ENCODE measurements at places on chromosomes 13 and 19. TPM values are rescaled to one million over a fixed set of nuclear protein-coding genes. Genes with fewer than 3 reads are reported as not detected.

- DNase-seq: no peak
These were observed 18.4 kb downstream of the CABP5 start for GRCh38 chr19:48025480-48025879.

DNA sequence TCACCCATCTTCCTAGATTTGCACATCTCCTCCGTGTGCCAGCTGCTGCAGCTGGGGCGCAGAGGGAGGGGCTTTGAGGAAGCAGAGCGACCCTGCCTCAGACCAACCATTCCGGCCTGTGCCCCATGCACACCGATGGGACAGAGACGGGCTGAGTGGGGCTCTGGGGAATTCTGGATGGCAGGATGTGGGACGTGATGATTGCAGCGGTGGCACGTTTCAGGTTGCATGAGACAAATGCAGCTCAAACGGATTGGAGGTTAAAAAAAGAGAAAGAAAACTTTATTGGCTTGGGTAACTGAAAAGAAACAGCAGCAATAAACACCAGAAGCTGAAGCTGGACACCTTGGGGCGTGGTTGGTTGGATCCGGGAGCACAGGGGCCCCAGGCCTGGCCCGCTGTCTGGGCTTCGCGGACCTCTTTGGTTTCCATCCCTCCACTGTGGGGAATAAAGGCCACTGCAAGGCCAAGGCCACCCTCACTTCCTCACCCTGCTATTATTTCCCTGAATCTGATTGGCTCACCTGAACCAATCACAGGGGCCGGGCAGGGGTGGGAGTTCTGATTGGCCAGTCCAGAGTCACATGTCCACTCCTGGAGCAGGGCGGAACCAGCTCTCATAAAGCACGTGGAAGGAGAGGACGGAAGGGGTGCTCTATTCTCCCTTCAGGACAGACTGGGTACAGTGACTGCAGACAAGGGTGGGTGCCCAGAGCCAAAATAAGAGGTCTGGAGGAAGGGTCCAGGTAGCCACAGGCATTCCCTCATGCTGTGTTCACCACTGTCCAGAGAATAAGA is 6.1 kb upstream of the ZNF787 start:
- no peak for DNase-seq

The ZNF132 gene
- total RNA-seq: 3.5 TPM

The PLEKHG2 gene
- 43.9 TPM for total RNA-seq

- DNase-seq: no peak
These were observed 1.7 kb upstream of the ANKRD10 start for GRCh38 chr13:110916301-110917142.

DNA sequence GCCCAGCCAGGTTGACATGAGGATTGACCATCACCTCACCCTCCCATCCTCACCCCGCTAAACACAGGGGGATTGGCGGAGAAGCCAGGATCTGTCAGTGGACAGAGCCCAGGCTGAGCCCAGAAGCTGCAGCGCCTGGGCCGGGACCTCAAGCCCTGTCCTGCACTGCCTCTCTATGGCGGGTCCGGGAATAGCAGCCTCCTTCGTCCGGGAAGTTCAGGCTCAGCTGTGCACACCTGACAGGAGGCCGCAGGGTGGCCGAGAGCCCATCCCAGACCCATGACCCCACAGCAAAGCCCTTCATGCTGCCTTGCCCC is 67.8 kb downstream of the SPACA7 start:
- DNase-seq: peak; percentile 27

DNA sequence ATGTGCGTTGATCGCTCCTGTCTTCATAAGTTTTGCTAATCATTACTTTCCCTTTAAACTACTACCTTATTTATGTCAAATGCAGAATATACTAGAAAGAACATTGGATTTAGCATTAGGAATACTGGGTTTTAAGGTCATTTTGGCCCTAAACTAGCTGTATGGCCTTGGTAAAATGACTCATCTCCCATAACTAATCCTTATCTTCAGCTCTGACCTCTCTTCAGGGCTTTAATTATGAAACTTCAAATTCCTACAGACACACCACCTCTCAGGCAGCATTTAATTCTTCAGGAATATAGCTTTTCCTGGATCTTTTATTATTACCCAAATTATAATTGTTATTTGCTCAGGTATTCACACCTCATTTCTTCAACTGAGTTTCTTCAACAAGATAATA is 121.2 kb downstream of the STARD13 start:
- no peak for DNase-seq

GRCh38 chr13:52832313-52832712 is 16.1 kb downstream of the PCDH8 start:
- DNase-seq: no peak

GRCh38 chr13:83733293-83733692 is 149.0 kb downstream of the SLITRK1 start:
- DNase-seq: no peak

The SYT3 gene
- total RNA-seq: not detected

DNA sequence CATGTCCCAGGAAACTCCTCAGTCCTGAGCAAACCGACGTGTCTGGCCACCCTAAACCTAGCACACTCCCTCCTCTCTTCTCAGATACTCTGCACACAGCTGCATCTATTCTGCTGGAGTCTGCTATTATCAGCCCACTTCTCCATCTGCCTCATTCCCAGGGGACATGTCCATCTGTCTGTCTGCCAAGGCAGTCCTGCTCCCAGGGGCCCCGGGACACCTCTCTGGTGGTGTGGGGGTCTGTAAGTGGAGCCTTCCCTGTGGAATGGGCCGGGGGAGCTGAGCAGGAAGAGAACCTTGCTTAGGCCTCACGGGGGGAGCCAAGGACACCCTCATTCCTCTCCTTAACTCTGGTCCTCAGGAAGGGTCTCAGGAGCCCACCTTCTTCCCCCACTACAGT is 72.7 kb downstream of the ERICH6B start:
- no peak for DNase-seq

- no peak for DNase-seq
These were observed 752.3 kb downstream of the PCDH9 start for GRCh38 chr13:66477816-66478215.

The LRRC25 gene
- total RNA-seq: not detected

The ZNF443 gene
- total RNA-seq: 3.8 TPM

The KIR3DL1 gene
- total RNA-seq: not detected

DNA sequence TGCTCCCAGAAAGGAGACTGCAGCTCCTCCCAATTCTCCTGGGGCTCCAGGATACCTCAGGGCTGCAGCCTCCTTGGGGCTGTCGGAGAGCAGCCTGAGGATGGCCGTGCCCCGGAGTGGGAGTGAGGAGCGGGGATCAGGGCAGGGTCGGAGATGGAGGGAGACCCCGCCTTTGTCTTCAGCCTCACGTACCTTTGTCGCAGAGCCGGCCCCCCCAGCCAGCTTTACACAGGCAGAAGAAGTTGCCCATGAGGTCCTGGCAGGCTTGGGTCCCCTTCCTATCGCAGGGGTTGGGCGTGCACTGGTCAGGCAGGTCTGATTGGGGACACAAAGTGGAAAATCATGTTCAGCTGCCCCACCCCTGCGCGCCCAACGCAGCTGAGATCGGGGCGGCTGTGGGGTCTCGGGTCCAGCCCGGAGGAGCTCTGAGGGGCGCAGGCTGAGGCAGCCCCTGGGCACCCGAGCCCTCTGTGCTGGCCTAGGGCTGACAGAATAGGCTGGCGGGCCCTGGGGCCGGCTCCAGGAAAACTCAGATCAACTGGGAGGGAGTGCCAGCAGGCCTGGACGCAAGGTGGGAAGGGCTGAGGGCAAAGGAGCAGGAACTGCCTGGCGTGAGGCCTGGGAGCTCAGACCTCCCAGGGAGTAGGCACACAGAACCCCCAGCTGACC is 24.2 kb downstream of the GAS6 start:
- DNase-seq: no peak

DNA sequence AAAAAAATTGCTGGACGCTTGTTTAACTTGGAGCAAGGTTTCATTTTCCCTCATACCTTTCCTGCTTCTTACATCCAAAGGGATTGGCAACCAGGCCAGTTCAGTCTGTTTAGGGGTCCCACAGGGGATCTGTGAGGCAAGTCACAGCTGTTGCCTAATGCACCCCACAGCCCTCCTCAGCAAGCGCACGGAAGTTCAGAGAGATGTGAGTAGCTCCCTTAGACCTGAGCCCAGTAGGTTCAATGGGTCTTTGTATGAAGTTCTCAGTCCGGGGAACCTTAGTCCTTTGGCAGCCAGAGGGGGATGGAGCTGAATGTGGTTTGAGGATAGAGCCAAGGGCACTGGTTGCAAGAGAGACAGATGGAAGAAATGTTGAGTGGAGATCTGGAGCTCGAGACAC is 13.0 kb downstream of the SAMD4B start:
- no peak for DNase-seq

- DNase-seq: no peak
These were observed 1.7 kb downstream of the CXCL17 start for GRCh38 chr19:42441049-42441445.

- no peak for DNase-seq
These were observed 3.7 kb upstream of the IRS2 start for GRCh38 chr13:109790086-109790485.

- no peak for DNase-seq
These were observed 784 bp downstream of the PIBF1 start for GRCh38 chr13:72782717-72783116.

GRCh38 chr19:41612483-41612882 is 14.4 kb downstream of the CEACAM4 start:
- no peak for DNase-seq

The ATP8B3 gene
- total RNA-seq: 5.0 TPM

The MARK4 gene
- 27.1 TPM for total RNA-seq
